Activated naive CD4-positive, alpha-beta T cell (primary cell): ENCODE measurements at places on chromosomes 1 and 21.

DNA sequence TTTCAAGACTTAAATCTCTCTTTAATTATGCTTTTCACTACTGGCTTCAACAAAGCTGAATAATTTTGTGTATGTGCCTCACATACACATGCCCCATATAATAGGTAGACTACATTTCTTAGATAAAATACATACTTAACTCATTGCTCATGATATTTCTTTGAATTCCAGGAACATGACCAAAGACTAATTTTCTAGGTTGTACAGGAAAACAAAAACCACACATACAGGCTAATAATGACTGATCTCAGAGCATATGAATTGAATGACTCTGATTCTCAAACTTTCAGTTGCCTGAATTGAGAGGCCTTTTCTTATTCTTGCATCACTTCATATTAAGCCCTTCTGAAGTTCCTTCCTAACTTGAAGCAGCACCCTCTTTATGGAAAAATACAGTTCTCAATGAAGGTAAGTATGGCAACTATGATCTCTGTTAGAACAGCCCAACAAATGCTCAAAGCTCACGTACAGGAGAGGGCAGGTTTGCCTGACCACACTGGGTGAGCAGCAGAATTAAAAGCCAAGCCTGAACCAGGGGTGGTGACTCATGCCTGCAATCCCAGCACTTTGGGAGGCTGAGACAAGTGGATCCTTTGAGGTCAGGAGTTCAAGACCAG is 22.6 kb upstream of the UAP1 start:
- no peak for DNase-seq

GRCh38 chr1:172499636-172500141 is 33.3 kb upstream of the SUCO start:
- DNase-seq = no peak

DNA sequence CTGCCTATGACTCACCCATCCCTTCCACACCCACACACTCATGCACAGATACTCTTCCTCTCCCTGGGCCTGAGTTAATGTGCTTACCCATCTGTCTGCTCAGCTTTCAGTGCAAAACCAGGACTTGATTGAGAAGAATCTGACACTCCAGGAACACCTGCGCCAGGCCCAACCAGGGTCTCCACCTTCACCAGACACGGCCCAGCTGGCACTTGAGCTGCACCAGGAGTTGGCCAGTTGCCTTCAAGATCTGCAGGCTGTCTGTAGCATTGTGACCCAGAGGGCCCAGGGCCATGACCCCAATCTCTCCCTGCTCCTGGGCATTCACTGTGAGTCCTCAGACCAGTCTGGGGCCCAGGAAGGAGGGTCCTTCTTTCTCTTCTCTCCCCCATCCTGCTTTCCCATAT is 3.5 kb upstream of the SH3BGRL3 start:
- no peak for DNase-seq

DNA sequence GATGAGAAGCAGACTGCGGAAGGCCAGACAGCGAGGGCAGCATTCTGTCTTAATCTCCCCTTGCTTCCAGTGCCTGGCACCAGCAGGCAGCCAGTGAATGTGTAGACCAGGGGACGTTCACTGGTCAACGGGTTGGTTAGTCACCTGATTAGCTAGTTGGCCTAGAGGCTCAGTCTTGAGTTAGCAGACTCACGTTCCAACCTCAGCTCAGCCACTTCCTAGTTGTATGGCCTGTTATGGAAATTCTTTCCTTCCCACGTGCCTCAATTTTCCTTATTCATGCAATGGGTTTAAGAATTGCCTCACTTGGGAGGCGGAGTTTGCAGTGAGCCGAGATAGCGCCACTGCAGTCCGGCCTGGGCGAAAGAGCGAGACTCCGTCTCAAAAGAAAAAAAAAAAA is 249.6 kb upstream of the TMEM51 start:
- DNase-seq = no peak

DNA sequence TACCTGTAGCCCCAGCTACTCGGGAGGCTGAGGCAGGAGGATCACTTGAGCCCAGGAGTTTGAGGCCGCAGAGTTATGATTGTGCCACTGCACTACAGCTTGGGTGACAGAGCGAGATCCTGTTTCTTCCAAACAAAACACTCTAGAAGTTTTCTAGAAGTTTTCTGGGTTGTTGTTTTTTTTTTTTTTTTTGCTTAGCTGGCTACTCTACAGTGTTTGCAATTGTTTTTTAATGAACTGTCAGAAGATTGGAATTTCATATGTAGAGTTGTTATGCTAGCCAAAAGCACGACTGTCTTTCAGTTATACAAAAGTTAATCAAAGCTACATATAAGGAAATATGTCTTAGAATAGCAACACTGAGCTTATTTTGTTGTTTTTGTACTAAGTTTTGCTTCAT is 30.9 kb upstream of the NEXN start:
- no peak for DNase-seq

GRCh38 chr1:96756789-96757188 is 35.2 kb downstream of the PTBP2 start:
- no peak for DNase-seq

DNA sequence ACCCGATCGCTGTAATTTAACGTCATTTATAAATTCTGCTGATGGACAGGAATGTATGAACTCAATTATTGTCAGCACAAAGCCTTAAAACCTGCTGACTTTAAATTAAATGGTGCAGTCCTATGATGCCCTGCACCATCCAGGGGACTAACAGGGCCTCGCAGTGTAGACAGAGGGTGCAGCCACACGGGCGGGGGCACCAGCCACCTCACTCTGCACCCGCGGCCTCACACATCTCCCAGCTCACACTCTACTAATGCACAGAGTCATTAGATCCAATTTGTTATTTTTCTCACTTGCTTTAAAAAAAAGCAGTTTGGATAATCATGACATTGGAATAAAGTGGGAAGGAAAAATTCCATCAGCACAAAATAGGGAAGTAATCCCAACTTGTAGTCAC is 49.7 kb downstream of the PROX1 start:
- no peak for DNase-seq

DNA sequence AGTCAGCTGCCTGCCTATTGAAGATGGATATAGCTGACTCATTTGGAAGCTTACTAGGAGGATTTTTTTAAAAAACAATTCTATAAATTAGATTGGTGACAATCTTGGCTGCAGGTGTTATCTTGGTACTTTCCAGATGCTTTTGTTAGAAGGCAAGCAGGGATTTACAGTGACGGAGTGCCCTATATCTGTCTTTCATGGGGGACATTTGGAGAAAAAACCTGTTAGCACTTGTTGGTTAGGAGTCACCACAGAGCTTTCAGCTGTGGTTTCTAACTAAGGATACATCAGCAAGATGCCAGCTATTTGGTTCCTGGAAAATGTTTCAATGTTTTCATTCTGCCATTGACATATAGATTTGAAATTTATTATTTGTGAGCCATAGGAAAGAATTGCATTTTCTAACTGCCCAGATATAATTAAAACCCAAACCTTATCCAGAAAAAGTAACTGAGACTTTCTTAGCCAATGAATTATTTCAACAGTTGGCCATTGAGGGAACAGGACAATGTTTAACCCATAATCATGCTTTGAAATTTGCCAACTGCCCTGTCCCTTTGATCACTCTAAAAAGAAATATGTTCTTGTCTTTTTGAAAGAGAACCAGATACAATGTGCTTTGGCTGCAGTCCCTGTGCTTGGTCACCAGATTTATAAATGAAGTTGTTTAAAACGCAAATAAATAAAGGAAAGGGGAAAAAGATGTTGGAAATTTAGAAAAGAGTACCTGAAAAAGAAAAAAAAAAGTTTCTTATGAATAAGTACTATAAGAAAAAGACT is 761.0 kb upstream of the CXADR start:
- DNase-seq = no peak

GRCh38 chr1:222079566-222079965 is 337.7 kb upstream of the DUSP10 start:
- no peak for DNase-seq

GRCh38 chr1:12450756-12451559 is 167.1 kb downstream of the DHRS3 start:
- DNase-seq = no peak

GRCh38 chr1:68213843-68214242 is 18.5 kb downstream of the WLS start:
- no peak for DNase-seq

- no peak for DNase-seq
Measured at GRCh38 chr1:30681782-30682181, 41.6 kb downstream of the MATN1 start.

GRCh38 chr1:234722904-234723720 is 113.1 kb upstream of the IRF2BP2 start:
- no peak for DNase-seq

DNA sequence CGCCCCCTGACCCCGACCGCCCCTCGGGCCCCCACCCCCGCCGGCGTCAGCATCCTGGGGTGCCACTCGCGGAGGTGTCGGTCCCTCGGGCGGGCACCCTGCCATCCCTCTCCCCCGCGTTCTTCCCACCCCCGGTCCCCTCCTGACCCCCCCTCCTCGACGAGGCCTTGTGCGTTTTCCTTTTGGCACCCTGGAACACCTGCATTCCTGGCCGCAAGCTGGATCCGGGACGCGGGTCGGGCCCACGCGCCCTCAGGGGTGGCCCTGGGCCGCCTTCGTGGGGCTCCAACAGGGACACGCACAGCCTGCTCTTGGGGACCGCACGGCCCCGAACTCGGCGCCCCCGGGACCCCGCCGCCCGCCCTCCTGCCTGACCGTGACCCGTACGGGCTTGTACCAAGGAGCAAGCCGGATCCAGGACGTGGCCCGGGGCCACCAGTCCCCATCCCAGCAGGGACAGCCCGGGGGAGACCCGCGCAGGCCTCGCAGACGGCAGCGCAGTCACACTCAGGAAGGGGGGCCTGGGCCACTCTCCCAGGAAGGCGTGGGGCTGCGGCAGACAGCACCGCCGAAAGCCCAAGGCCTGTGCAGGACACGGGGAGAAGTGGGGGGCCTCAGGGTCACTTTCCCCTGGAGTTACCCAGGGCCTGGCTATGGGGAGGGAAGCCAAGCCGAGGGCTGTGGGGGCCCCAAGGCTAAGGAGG is 579 bp upstream of the SLC19A1 start:
- no peak for DNase-seq

GRCh38 chr1:6004412-6005123 is 12.3 kb upstream of the NPHP4 start:
- no peak for DNase-seq

- no peak for DNase-seq
Measured at GRCh38 chr1:38183096-38183495, 136.5 kb upstream of the POU3F1 start.

GRCh38 chr1:216907100-216907499 is 183.9 kb upstream of the ESRRG start:
- DNase-seq = no peak

GRCh38 chr1:83689921-83690868 is 308.7 kb downstream of the TTLL7 start:
- DNase-seq = no peak

- DNase-seq = no peak
Measured at GRCh38 chr1:173210716-173211231, 3.6 kb upstream of the TNFSF4 start.

DNA sequence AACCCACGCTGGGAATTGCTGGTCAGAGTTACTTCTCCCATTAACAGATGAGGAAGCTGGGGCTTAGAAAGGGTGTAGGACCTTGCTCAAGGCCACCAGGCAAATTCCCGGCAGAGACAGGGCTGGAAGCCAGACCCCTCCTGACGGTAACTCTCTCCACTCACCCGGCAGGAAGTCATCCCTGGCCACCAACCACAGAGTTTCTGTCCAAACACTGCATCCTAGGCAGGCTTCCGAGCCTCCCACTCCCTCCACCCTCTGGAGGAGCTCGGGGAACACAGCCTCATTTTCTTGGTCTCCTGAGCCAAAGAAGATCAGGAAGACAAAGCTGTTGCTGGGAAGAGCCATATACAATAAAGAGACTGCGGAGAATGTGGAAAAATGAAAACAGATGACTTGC is 25.0 kb upstream of the ZNF436 start:
- no peak for DNase-seq

DNA sequence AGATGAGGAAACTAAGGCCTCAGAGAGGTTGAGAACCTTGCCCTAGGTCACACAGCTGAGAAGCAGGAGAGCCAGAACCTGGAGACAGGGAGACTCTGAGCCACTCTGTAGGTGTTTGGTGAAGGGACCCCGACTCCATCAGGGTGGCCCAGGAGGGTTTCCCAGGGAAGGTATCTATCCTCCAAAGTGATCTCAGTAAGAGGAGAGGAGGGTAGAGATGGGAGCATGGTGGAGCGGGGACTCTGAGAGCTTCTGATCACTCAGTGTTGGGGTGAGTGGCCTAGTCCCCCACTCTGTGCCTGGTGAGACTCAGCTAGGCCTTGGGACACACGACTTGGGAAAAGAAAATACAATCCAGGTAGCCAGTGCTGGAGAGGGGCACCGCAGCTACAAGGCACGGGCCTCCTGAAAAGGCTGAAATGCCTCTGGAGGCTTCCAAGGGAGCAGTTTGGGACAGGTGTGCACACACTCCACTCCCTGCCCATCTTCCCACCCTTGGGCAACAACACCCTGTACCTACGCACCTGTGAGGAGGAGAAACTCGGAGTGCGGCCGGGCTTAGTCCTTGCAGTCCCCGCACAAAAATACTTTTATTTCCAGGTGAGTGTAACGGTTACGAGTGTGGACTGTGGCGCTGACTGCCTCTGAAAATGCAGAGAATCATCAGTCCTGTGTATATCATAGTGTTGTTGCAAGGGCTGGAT is 80.8 kb downstream of the CAMK2N1 start:
- DNase-seq = no peak

- DNase-seq = no peak
Measured at GRCh38 chr1:222749927-222750326, 12.9 kb downstream of the FAM177B start.
